Stimulated activated CD4-positive, alpha-beta T cell treated with anti-CD3 and anti-CD28 coated beads, Interleukin-4, amount 100 ng/mL, for 48 hours (primary cell): ENCODE measurements at places on chromosomes 2 and 18.

DNA sequence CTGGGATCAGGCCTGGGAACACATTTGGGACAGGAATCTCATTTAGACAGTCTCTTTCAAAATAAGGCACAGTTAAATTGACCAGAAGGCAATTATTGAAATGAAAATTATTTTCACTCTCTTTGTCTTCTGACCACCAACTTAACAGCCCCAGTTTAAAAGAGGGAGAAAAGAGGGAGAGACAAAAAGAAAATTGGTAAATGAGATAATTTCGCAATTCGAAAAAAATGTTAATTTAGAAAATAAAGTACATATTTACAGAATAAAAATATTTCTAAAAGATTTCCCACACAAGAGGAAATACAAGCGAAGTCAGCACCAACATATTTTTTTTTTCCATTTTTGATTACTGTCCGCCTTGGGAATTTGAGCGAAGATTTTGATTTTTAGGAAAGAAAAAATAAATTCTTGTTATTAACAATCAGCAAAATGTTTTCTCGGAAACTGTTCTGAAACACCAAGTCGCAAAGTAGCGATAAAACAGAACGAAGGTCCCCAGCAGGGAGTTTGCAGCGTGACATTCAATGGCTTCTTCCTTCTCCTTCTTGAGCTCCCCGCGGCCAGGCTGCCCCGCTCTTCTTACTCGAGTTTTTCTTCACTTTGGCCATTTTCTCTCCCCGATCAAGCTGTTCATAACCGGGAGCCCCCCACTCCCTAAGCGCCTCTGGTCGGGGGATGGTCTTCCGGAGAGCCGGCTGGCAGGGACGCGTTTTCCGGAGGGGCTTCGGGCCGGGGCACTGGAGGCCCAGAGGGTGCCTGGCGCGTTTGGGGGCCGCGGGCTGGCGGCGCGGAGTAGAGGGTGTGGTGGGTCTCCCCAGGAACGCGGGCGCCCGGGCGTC, 5.0 kb downstream of the SP9 start:
- DNase-seq: no peak

- DNase-seq: no peak
Measured at GRCh38 chr2:169071455-169071854, 2.1 kb downstream of the DHRS9 start.

DNA sequence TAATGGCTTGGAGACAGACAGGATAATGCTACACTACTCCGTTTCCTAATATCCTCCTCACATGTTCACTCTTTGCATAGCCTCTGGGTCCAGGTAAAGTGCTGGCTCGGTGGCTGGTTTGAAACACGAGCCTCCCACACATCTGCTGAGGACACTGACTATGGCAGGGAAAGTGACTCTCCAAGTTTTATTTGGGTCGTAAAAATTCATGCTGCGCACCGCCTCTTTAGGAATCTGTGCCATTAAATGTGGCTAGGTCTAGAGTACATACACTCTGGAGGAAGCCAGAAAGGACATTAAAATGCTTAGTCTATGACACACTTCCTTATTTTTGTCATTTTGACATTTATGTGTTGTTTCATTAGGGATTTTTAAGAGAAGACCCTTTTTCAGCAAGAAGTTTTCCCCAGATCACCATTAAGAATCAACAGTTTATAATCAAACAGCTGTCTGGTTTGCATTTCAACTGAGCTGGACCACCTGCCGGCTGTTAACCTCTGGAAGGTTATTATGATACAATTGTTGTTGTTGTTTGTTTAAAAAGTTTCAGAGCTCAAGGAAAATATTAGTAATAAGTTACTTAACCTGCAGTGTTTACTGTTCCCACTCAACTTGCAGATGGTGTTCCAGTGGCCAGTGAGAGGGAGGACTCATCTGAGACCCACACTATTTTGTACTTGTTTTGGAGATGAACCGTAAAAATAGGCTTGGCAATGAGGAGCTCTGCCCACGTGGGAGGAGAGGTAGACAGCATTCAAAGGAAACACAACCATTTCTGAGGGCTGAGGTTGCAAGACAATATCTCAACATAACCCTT, 443.3 kb upstream of the MEIS1 start:
- no peak for DNase-seq

- DNase-seq: no peak
Measured at GRCh38 chr2:129129087-129129486, 810.4 kb upstream of the HS6ST1 start.

GRCh38 chr2:198273660-198274059, 469.3 kb downstream of the PLCL1 start:
- DNase-seq: no peak

DNA sequence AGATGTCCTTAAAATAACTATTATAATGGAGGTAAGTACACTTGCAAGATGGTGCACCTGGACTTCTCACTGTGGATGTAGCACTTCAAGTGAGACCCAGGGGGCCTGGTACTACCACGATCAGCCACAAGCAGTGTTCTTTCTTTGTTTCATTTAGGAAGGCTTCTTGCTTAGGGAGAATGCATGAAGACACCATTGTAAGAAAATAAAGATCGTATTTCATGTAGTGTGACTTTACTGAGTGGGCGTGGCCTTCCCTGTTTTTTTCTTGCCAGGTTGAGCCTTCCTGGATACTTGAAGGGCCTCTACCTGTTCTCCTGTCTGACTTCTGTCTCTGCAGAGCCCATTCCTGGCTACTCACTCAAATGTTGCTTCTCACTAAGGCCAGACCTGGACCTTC, 615.6 kb upstream of the SOX11 start:
- DNase-seq: no peak

- no peak for DNase-seq
Measured at GRCh38 chr2:167345559-167345958, 457.3 kb downstream of the XIRP2 start.

DNA sequence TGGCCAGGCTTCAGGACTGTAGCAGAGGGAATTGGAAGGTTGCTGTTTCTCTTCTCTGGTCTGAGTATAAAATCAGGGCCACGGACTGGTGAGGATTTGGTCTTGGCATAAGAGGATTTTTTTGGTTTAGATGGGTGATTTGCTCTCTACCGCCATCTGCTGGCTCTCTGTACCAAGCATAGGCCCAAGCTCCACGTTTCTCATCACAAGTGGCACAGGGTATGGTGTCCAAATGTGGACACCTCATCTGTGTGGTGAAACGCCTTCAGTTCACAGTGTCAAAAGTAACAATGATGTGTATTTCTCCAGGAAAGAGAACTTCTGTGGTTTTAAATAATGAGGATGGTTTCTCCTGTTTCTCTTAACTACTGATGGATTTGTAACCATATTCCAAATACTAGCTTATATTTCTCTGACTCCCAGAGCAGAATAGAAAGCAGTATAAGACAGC, 115.1 kb downstream of the EML6 start:
- peak; percentile 36 for DNase-seq

- DNase-seq: no peak
Measured at GRCh38 chr2:150607390-150607811, 119.9 kb upstream of the RND3 start.

GRCh38 chr2:183063083-183063482, 15.5 kb upstream of the DUSP19 start:
- DNase-seq: no peak

GRCh38 chr18:10035281-10035991, 121.6 kb downstream of the VAPA start:
- DNase-seq: no peak

DNA sequence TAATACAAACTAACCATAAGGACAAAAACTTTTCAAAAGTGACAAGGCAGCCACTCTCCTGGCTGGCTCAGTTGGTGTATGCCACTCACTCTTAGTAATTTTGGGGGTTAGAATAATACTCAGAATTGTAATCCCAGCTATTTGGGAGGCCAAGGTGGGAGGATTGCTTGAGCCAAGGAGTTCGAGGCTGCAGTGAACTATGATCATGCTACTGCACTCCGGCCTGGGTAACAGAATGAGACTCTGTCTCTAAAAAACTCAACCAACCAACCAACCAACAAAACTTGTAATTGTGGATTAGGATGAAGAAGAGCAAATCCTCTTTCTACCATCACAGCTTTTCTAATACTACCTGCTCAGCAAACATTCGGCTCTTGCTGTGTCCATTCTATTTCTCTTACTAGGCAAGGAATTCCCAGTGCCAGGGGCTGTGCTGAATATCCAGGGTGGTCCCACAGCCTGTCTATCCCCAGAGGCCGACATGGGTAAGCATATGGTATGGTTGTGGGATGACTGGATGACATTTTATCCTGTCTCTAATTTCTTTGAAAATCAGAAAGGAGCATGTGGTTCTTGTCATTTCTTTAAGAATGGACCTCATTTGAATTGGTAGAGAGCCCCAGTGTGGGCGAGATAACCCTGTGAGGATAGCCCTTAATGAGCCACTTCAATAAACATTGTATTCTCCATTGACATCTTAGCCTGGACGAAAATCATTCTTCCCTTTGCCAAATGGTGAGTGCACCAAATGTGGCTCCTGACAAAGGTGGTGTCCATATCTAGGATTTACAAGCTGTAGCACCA, 220.1 kb downstream of the MYCN start:
- no peak for DNase-seq

DNA sequence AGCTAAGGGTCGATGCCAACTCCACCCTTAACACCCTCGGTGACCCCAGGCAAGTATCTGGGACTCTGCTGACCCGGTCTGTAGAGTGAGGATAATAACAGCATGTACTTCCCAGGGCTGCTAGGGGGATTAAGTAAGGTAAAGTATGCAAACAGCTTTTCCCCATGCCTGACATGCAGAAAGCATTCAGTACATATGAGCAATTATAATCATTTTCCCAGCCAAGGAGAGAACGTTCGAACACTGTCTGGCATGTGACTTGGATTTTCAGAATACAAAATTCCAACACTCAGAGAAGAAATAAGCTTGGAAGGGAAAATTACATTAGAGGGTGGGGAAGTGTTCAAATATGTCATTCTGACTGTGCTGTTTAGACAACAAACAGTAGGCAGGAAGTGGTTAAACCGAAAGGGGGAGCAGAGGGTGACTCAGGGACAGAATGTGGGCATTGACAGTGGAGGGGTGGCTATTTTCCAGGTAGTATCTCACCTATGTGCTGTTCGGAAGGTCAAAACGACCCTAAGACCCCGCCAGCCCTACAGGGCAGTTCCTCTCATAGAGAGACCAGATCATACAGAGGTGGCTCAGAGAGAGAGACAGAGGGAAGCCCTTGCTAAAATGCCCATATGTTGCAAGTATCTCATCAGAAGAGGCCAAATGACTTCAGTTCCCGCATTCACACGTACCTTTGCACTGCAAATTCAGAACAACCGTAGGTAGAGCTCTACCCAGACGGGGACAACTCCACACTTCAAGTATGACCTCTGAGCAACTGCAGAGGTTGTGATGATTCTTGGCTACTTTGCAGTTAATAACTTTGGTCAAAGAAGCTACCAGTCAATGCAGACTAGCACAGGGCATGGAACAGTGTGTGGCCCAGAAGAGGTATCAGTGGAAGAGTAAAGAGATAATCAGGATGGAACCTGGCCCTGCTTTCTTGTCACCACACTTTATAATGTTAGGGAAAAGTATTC, 14.8 kb downstream of the ASPRV1 start:
- peak; percentile 23 for DNase-seq

- DNase-seq: no peak
Measured at GRCh38 chr18:68445668-68446426, 269.1 kb downstream of the TMX3 start.

GRCh38 chr2:73283545-73284295, 558 bp downstream of the FBXO41 start:
- DNase-seq: no peak

DNA sequence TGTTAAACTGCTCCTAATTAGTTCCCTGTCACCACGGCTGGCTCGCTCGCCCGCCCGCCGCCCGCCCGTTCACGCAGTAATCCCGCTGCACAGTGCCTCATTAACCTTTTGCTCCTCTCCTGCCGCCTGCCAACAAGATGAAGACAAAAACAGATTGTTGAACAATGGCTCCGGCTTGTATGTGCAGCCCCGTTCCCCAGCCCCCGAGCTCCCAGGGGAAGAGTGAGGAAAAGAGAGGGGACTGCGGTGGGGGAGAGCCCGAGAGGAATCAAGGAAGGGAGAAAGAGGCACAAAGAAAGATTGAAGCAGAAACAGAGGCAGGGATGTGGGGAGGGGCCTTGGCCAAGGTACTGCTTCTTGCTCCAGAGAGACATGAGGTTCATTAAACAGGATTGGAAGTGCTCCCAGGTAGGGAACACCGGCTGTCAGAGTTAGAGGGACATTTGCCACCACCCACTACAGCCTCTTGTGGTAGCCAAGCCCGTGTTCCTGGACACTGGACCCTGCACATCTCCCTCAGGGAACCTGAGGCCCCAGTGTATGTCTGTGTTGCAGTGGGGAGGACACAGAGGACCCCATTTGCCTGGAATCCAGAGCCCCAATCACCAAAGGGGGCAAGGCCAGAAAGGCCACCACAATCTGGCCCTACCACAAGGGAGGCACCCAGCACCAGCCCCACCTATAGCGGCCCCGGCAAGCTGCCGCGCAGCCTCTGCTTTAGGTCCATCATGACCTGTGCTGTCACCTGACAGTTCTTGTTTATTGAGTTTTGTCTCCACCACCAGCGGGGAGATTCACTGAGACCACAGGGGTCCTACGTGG, 38.1 kb downstream of the EMX1 start:
- DNase-seq: no peak

DNA sequence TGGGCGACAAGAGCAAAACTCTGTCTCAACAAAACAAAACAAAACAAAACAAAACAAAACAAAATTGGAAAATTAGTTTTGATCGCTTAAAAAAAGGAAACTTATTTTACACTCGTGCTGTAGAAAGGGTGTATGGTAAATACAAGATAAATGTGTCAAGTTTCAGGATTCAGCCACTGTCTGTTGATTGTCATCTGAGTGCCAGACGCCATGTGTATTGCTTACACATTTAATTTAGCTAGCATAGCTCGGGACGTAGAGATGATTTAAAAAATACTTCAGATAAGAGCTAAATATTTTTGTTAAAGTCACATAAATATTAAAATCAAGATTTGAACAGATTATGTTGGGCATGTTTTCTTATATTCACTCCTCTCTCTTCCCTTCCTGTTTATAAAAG, 568.1 kb upstream of the ZNF804A start:
- DNase-seq: no peak

- DNase-seq: no peak
Measured at GRCh38 chr2:236830926-236831325, 254.8 kb upstream of the COPS8 start.

GRCh38 chr2:83054751-83055150, 1404.3 kb downstream of the SUCLG1 start:
- no peak for DNase-seq
